ENCODE measurements at places on chromosomes 5 and 9. TPM values are rescaled to one million over a fixed set of nuclear protein-coding genes. Genes with fewer than 3 reads are reported as not detected.

SLC6A7 gene
- total RNA-seq, result not detected

RNF208 gene
- 2.8 TPM for total RNA-seq

PIP5KL1 gene
- total RNA-seq, result 12.1 TPM

FCN1 gene
- total RNA-seq, result not detected

DNA sequence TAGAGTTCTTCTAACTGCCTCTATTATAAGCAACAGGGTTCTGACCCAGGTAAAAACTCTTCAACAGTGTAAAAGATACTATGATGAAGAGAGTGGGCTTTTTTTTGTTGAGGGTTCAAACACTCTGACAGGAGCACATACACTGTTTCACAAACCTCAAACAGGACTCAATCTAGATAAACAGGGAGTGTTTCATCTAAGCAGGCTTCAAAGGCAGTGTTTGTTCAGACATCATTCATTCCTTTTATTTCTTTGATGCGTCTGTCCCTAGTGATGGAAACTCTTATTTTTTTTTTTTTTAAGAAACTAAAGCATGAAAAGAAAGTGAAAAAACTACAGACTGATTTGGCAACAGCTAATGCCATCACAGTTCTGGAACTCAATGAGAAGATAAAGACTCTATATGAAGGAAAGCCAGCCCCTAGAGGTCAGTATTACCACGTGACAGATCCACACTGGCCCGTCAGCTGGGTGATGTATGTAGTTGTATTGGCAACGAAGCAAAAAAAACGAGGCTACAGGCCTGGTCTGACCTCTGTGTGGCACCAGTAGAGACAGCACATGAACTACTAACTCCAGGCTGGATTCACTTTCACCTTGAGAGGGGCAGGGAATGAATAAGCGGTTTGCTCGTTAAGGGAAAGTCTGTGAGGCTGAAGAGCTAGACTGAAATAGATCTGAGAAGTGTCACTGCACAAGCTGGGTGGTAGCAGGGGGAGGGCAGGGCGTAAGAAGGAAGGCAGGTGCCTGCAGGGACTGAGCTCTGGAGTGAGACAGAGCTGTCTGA is 172.2 kb downstream of the CCDC192 start:
- DNase-seq, result peak; percentile 51

DNA sequence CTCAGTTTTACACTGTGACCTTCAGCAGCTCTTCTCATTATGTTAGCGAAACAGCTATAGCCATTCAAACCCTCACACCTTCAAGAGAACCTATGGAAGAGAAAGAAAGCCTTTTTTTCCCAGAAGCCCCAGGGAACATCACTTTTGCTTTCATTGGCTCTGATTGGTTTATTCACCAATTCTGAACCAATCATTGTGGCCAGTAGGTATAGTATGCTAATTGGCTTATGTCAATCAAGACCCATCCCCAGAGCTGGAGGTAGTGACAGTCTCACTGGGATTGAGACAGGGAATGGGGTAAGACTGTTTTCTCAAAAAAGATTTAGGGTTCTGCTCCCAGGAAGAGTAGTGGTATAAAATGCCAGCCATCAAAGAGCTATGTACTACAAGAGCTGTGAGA is 74.1 kb upstream of the FSD1L start:
- no peak for DNase-seq

GRCh38 chr5:14588758-14589543 is 7.4 kb downstream of the OTULINL start:
- DNase-seq, result no peak

FOXD4L6 gene
- 1.0 TPM for total RNA-seq

- peak; percentile 57 for DNase-seq
Observed at GRCh38 chr9:119004618-119004990, 364.6 kb downstream of the BRINP1 start.

BDP1 gene
- total RNA-seq, result 26.4 TPM

DNA sequence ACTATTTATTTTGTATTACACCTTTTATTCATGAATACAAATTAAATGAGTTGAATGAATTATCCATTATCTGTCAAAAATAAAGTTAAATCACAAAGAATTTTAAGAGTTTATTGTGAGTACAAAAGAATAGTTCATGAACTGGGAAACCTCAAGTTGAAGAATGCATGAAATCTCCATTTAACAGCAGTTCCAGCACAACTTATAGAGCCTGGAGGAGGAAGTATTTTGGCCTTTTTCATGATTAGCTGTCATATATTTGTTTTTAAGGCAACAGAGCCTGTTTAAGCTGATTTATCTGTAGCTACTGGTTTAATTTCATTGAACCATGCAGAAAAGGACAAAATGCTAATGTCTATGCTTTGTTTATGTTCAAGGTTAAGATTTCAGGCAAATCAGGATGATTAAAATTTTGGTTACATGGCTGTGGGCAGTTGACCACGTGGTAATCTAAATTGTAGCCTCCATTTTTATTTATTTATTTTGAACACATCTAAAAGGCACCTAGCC is 12.2 kb downstream of the SPINK1 start:
- DNase-seq, result no peak

GRCh38 chr5:179313849-179314521 is 31.3 kb downstream of the ADAMTS2 start:
- DNase-seq, result no peak

- DNase-seq, result no peak
Observed at GRCh38 chr5:139460455-139460854, 2.1 kb downstream of the ECSCR start.

SURF4 gene
- 189 TPM for total RNA-seq

DNA sequence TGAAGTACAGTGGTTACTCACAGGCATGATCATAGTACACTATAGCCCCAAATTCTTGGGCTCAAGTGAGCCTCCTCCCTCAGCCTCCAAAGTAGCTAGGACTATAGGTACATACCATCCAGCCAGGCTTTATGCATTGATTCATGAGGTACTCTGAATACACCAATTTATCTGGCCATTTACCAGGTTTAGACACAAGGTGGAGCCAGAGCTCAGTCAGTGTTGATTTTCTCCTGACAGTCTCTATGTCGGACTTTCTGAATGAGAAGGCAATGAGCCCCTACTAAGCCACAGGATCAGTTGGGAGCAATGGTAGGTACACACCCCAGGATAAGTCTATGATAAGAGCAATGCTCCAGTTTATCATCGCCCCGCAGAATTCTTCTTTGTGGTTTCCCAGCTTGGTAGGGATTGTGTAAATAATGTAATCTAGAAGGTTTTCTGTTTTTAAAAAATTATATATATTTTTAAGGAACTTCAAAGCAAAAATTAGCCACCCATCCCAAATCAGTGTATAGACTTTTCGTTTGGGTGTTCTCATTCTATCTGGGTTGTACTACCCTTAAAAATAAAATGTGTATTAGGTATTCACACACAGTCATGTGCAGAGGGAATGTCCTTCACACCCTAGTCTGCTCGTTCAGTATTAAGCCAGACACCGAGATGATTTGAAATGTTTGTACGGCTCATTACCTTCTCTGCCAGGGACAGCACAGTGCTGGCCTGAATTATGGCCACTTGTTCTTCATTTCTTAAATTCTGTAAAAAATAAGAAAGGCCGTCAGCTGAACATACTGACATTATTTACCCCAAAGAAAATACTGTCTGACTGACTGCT is 118.4 kb upstream of the DPYSL3 start:
- peak; percentile 56 for DNase-seq

DNA sequence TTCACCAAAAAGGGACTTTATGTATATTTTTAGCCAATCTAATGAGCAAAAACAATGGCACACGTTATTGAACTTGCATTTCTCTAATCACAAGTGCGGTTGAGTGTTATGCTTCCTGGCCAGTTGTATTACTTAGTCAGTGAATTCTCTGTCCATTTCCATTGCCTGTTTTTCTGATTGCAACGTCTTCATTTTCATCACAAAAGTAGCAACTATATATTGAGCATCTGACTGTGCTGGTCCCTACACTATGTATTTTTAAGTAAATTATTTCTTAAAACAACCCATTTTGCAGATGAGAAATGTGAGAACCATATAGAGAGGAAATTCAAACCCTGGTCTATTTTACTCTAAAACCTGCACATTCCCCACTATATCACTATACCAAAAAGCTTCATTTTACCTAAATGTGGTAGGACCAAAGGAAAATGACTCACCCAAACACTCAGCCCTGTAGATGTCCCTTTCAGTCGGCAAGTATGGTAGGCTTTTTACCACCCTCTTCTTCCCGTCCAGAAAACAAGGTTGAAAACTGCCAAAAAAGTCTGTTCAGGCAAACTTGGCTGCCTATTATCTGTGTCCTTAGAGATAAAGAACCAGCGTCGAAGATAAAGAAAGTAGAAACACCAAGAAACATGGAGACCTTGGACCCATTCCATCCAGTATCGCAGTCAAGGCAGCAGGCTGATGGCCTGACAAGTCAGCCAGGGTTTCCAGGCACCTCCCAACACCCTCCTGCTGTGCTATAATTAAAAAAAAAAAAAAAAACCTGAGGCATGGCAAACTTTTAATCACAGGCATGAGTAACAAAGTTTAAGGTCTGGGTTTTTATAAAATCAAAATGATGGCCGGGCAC is 18.8 kb upstream of the FAM13B start:
- DNase-seq, result no peak

PCDHB15 gene
- total RNA-seq, result 0.45 TPM

COL15A1 gene
- total RNA-seq, result not detected

PHF2 gene
- 11.0 TPM for total RNA-seq

CD74 gene
- total RNA-seq, result 6.8 TPM

- peak; percentile 17 for DNase-seq
Observed at GRCh38 chr9:13053504-13053903, 226.0 kb downstream of the MPDZ start.

CYLC2 gene
- total RNA-seq, result not detected

DNA sequence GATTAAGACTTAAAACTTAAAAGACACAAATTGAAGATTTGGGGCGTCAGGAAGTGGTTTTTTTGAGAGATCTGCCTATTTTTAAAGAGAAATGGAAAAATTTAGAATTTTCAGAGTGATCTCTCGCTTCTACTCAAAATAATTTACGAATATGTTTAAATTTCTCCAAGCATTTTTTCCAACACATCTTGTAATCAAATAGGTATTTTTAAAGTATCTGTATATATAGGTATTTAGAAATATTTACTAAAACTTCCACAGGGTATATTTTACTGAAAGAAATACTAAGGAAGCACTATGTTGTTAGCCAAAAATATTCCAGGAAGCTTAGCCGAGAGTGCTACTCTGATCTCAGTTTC is 9.8 kb upstream of the PCDHB1 start:
- no peak for DNase-seq

DNA sequence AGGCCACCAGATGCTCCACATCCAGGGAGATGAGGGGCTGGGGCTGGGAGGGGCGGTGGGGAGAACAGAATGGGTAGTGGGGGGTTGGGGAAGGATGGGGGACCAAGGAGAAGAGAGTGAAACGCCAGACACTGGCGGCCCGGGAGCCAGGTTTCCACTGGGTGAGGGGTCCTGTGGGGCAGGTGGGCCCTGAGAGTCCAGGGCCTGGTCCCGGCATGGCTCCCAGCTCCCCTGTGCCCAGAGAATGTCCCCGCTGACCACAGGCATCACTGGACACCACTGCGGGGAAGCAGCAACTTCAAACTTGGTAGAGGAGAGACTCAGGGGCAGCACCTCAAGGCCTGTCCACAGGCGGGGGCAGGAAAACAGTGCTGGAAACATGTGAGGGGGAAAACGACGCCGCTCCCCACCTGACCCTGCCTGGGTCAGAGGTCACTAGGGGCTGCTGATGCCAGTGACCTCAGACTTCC is 13.2 kb downstream of the NINJ1 start:
- DNase-seq, result no peak

KIF20A gene
- 0.67 TPM for total RNA-seq

PCDHGA7 gene
- total RNA-seq, result 2.4 TPM

DNA sequence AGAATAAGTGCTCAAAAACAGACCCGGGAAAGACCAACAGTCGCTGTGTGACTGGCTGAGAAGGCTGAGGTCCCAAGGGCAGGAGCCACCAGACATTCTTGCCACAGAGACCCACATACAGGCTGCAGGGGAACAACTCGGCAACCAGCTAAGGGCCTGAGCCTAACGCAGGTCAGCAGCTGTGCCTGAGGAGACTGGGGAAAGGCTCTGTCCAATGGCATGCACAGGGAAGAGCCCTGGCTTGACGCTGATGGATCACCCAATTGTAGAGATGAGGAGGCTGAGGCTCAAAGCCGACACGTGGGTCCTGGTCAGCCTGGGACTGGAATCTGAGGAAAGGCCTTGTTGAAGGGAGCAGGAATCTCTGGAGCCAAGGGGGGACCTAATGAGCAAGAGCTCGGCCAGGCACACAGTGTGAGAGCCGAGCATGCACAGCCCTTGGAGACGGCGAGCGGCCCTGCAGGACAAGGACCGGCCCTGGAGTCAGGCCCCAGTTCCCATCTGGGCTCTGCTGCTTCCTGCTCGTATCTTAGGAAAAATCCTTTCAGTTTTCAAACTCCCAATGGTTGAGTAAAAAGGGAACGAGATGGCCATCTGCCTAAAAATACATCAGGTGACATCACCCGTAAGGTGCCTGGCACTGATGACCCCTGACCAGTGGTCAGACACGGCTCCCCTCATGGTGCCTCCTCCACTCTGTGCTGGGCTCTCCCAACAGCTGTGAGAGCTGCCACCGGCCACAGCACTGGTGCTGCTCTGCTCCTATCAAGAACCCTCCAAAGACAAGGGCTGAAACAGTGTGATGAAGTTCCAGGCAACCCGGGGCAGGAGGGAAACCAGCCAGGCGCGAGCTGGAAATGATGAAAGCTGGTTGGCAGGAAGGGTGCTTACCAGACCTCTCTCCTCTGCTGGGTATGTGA is 16.4 kb downstream of the LMAN2 start:
- DNase-seq, result no peak
